Stimulated activated CD4-positive, alpha-beta T cell treated with anti-CD3 and anti-CD28 coated beads, Interleukin-15, amount 100 ng/mL, for 1 hour (primary cell): ENCODE measurements at places on chromosomes 13 and 19.

DNA sequence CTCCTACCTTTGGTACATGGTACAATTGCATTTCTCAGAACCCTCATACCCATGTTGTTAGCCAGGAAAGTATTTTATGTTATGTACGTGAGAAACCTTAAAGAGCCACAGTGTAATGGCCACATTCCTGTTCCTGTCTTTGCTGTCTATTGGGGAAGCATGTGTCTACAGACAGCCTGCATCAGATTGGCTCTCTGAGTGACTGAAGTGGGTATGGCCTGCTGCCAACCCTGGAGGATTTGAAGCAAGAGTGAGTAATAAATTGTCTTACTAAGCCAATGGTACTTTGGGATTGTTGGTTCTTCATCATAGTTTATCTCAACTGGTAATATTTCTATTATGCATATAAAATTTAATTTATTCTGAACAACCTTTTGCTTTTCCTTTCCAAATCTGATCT lies 574.1 kb downstream of the LMO7 start:
- no peak for DNase-seq

- DNase-seq: no peak
Measured at GRCh38 chr19:28374971-28375370, 838.0 kb downstream of the UQCRFS1 start.

- no peak for DNase-seq
Measured at GRCh38 chr13:50015258-50015657, at the start of gene KCNRG. TSS of gene KCNRG (plus strand) at chr13:50015444. CDS start at chr13:50015494, 50 bp downstream.

- DNase-seq: peak; percentile 45
Measured at GRCh38 chr19:38425810-38426466, at the start of gene RASGRP4. TSS of gene RASGRP4 (minus strand) at chr19:38426219. CDS start at chr19:38426091, 128 bp downstream.

- no peak for DNase-seq
Measured at GRCh38 chr13:47502166-47502565, 498.9 kb downstream of the SUCLA2 start.

- no peak for DNase-seq
Measured at GRCh38 chr19:49718511-49718910, 27.6 kb downstream of the CPT1C start.
